NB4 (cell line): ENCODE measurements at places on chromosomes 6 and 20.
A peak's percentile ranks its signal among the peaks of the same experiment; 100 is the strongest.

DNA sequence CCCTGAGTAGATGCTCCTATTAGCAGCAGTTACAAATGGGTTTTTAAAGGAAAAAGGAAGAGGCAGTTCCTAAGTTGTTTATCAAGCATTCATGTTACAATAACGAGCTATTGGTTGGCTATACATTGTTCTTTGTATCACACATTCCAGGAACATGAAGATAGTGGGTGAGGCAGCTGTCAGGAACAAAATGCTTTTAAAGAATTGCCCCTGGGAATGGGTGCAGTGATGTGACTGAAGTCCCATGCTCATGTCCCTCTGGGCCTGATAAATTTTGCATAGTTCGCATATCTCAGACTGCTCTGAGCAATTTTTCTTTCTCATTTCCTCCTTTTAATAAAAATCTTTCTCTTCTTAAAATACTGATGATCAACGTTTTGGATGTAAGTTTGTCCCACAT is 3.7 kb downstream of the ENPP1 start:
- no peak for DNase-seq

DNA sequence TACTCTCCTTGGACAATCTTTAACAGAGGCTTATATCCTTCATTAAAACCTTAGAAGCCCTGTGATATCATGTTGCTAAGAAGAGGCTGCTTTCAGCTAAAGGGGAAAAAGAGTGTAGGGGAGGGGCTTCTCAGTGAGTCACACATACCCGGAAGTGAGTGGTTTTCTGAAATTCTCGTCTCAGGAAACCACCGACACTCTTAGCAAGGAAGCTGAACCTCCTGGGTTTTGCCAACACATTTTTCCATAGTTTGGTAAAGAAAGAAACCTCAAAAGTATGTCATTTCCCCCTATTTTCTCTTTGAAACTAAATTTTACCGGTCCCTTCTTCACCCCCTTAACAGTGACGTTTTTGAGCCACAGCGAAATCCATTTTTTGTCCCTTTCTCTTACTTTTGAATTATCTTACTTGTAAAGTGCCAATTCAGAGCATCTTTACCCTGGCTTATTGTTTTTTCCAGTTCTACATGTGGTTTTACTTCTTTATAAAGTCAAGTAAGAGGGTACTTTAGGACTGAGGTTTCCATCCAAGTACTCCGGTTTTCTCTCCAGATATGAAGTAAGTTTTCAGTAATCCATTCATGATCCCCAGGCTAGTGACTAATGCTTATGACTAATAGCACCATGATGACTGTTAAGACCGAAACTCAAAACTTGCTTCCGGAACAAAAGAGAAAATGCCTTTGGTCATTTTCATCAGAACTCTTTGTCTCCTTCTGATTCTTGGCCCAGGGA is 219.3 kb downstream of the ARHGAP18 start:
- DNase-seq: peak; percentile 91

GRCh38 chr6:137282254-137282653 is 63.1 kb upstream of the IFNGR1 start:
- DNase-seq: peak; percentile 32

DNA sequence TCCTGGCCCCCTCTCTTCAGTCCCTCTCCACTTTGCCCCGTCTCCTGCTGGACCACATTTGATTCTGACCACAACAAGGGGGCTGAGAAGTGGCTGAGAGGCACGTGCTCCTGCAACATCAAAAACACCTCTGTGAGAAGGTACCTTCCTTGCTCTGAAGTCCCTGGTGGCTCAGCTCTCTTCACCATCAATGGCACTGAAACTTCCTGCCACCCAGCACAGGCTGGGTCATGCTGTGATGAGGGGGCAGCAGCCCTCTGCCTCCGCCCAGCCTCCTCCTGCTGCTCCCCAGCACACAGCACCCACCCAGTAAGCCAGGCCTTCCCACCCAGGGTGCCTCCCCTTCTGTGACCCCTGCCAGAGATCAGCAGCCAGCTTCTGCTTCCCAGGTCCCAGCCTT is 10.3 kb downstream of the ZMYND8 start:
- no peak for DNase-seq

DNA sequence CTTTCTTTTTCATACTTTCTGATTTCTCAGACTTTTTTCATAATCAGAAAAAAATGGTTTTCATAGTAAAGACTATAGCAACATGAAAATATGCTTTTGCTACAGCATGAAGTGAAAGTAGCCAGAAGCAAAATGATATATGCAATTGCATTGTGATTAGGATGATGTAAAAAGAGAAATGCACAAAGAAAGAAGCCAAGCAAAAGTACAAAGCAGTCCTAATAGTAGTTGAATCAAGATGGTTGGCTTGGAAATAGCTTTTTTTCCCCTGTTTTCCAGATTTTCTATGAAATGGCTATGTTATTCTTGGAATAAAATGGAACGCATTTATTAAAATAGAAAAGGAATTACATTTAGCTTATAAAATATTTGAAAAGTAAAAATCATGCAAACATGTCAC is 77.3 kb downstream of the SEL1L2 start:
- DNase-seq: no peak
